ENCODE measurements at places on chromosomes 4 and X. TPM values are rescaled to one million over a fixed set of nuclear protein-coding genes. Genes with fewer than 3 reads are reported as not detected.

DNA sequence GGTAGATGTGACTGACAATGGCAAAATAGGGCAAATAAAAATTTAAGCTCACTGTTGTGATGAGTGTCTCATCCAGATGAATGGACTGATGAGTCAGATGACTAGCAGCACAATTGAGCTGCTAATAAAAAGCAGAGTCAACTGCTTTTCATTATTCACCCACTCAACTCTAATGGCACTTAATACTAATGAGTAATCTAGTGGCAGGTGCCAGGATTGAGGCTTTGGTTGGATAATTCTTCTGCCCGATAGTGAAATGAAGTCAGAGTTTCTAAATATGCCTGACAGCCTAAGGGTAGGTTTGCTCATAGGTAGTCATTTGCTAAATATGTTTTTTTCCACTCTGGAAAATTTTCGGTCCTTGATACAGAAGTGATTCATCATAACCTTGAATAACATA lies 10.4 kb downstream of the OGT start:
- DNase-seq = no peak

- no peak for DNase-seq
Measured at GRCh38 chr4:56038487-56039162, 89.9 kb downstream of the CEP135 start.

GRCh38 chr4:6221851-6222760 lies 21.8 kb upstream of the JAKMIP1 start:
- no peak for DNase-seq

DNA sequence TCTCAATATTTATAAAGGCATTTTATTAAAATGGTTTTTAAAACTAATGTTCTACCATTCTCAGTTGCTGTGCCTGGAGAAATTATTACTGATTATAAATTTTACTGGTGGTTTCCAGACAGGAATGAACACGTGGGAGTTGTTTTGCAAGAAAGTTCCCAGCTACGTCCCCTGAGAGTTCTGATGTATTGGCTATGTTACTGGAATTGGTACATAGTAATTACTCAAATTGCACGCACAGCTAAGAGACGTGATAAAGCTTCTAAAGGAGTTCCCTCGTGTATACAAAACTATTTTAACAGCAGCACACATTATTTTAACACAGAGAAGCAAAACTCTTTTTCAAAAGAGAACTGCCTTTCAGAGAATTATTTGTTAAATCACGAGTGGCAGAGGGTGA lies 292.2 kb downstream of the NLGN4X start:
- DNase-seq = no peak

KLKB1 gene
- 8.6 TPM for total RNA-seq

SMIM31 gene
- total RNA-seq = 16.5 TPM
